ENCODE measurements at places on chromosomes 3 and 15. TPM values are rescaled to one million over a fixed set of nuclear protein-coding genes. Genes with fewer than 3 reads are reported as not detected.

The LDHAL6B gene
- not detected for total RNA-seq

The STRC gene
- 0.17 TPM for total RNA-seq

The KBTBD13 gene
- total RNA-seq: not detected

The SLC6A1 gene
- total RNA-seq: 0.10 TPM

The PPP1R14D gene
- total RNA-seq: not detected

The GOLGA8N gene
- 6.8 TPM for total RNA-seq

The RPL32 gene
- 1,275 TPM for total RNA-seq

The GLT8D1 gene
- 106 TPM for total RNA-seq

The ZKSCAN7 gene
- 4.8 TPM for total RNA-seq

The DPPA2 gene
- total RNA-seq: not detected

The SECISBP2L gene
- total RNA-seq: 29.7 TPM

The ECE2 gene
- 0.17 TPM for total RNA-seq

The C3orf20 gene
- under 0.01 TPM for total RNA-seq

The PTX3 gene
- total RNA-seq: 1,136 TPM

The ROPN1 gene
- total RNA-seq: not detected

The DGKG gene
- 1.2 TPM for total RNA-seq

The DNASE1L3 gene
- 0.07 TPM for total RNA-seq

The TRH gene
- 0.20 TPM for total RNA-seq

The CPLX3 gene
- not detected for total RNA-seq
